ENCODE measurements at places on chromosomes 12 and 14.

DNA sequence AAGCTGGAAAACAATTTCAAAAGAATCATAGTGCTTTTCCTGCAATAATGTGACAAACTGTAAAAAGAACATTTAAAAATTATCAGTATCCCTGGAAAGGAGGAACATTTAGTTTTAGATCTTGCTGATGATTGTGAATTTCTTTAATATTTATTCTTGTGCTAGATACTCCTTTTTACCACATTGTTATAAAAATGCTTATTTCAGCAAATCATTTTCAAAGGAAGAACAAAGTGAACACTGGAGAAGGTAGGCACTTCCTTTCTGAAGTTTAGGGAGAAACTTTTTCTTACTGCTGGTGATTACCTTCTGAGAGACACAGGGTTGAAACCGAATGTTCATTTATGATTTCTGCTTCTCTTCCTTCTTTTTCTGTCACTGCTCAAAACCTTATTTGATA lies 45.1 kb upstream of the C12orf75 start:
- DNase-seq: no peak

DNA sequence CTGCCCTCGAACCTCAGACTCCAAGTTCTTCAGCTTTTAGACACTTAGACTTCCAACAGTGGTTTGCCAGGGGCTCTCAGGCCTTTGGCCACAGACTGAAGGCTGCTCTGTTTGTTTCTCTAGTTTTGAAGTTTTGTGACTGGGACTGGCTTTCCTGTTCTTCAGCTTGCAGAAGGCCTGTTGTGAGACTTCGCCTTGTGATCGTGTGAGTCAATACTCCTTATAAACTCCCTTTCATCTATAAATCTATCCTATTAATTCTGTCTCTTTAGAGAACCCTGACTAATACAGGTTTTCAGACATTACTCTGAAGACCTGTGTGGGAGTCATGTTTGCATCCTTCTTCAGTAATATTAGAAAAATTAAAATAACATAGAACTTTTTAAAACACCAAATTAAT lies 289.1 kb downstream of the RMST start:
- no peak for DNase-seq

GRCh38 chr12:124939421-124940142 lies 25.1 kb upstream of the UBC start:
- peak; percentile 91 for DNase-seq

- DNase-seq: no peak
Measured at GRCh38 chr14:23447361-23448350, 12.2 kb upstream of the MYH7 start.

DNA sequence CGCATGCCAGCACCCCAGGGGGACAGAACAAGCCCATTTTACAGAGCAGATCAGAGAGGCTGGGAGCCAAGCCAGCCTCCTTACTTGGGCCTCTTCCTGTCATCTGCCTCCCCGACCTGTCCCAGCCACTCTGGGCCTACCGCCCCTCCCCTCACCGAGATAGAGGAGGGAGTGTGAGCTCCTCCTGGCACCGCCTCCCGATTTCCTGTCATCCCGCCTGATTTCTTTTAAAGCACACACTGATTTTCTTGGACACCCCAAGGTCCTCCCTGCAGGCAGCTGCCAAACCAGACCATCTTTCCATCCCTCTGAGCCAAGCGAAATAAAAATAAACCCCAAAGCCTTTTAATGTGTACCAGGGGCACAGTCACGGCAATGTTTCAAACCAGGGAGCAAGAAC lies 108.4 kb downstream of the RFLNA start:
- DNase-seq: no peak

DNA sequence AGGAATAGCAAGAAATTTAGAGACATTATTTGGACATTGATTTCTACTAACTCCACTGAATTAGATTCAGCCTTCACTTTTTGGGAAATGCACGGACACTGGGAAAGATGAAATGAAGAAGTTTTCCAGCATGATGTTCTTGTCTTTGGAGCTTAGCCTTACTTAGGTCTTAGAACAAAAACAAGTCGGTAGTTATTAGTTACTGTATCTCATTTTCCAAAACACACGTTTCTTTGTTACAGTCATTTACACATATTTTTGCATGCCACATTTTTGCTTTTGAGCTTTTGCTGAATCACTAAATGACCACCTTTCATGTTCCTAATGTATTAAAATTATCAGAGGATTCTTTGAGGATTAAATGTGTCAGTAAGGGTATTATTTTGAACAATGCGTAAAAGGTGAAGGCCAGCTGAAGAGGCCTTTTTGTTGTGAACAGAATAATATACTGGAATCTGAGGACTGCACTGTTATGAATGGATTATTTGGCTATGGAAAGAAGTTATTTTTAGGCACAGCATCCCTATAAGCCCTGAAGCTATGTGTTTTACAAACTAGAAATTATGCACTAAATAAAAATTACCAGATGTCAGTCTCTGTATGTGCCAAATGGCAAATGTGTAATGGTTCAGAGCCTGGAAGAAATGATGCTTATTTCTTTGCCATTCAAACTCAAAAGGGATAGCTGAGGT lies 138.2 kb downstream of the SRGAP1 start:
- DNase-seq: no peak

DNA sequence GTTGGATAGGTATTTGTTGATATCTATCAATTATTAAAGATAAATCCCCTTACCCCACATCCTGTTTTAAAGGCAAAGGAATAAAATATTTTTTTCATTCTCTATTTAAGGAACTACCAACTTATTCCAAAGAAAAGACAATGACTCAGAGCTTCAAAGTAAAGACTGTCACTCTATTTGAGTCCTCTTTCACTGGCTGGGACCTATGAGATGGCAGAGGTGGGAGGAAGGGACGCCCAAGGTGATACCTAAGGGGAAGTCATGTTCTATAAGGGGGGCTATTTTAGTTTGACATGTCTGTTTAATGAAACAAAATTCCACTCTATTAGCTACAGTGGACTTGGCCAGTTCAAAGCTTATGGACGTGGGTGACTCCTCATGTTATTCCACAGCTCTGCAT lies 209.6 kb downstream of the CALM1 start:
- no peak for DNase-seq

- no peak for DNase-seq
Measured at GRCh38 chr14:99138999-99139865, 132.8 kb downstream of the BCL11B start.

DNA sequence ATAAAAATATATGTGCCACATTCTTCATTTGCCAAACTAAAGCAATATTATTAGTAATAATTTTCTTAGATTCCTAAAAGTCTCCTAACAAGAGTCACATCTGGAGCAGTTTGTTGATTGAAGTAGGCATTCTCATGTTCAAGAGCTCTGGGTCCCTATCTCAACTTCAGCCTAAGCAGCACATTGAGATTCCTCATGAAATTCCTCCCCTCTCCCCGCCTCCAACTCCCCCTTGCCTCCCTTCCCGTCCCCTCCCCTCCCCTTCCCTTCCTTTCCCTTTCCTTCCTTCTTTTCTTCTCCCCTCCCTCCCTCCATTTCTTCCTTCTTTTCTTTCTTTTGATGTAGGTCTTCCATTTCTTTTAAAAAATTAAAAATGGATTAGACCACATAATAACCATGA lies 48.7 kb upstream of the NAV3 start:
- no peak for DNase-seq

DNA sequence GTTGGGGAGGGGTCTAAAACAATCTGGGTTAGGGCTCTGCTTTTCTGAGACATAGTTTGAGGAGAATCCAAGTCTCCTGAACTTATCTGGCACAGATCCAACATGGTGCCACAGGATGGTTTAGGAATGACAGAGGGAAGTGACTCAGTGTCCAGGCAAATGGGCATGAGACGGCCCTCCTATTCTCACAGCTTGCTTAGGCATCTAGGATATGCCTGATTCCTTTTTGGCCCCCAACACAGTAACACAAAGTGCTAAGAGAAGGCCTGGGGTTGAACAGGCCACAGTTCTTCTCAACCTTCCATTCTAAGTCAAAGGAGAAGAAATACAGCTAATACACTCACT lies 117.7 kb downstream of the ZFP36L1 start:
- no peak for DNase-seq

- no peak for DNase-seq
Measured at GRCh38 chr14:71373773-71374172, 466.5 kb downstream of the PCNX1 start.

DNA sequence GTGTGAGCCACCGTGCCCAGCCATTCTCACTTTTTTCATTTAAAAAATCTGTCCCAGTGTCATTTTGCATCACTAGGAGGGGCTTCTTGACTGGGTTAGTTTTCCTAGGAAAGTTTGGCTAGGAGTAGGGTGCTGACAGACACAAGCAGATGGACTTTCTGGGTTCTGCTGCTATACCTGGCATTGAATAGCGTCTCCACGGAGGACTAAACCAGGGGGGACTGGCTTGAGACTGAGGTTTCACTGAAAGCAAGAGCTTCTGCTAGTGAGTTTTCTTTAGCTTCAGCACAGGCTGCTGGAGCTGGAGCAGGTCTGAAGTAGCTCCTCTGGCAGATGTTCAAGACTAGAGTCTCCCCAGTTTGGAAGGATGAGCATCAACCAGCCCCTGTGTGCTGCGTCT lies 1.4 kb downstream of the SLC10A1 start:
- no peak for DNase-seq

DNA sequence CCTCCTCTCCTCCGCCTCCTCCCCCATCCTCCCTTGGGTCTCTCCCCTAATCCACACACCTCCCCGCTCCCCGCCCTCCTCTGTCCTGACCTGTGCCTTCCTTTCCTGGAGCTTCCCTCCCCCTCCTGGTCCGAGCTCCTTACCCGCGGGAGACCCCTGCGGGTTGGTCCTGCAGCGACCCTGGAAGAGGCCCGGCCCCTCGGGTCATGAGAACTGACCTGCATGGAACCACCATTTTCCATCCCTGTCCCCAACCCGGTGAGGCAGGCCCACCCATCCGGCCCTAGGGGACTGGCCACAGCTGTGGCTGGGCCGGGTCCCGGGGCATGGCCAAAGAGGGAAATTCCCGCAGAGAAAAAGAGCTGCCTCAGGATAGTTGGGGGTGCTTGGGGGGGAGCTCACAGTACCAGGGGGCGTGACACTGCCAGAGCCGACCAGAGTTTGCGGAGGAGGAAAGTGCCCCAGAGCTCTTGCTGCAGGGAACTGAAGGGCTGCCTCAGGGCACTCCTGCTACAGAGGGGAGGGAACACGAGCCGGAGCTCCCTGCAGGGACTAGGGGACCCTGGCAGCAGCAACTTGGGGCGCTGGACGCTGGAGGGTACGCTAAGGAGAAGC lies 613 bp downstream of the ARHGEF40 start:
- DNase-seq: peak; percentile 61

DNA sequence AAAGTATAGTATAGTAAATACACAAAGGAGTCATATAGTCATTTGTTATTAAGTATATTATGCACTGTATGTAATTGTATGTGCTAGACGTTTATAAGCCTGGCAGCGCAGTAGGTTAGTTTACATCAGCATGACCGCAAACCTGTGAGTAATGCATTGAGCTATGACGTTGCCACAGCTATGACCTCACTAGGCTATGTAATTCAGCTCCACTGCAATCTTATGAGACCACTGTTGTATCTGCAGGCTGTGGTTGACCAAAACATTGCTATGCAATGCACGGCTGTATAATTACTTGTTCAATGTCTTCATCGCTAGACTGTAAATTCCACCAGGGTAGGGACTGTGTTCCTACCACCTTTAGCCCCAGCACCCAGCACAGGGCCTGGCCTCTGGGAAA lies 53.2 kb upstream of the VASH1 start:
- DNase-seq: no peak
